NCI-H1694 (cell line): ENCODE measurements at places on chromosomes 13 and 19.

GRCh38 chr13:102779436-102780159, 6.0 kb upstream of the TEX30 start:
- no peak for DNase-seq

- no peak for DNase-seq
These were observed 130.1 kb downstream of the RGCC start for GRCh38 chr13:41587490-41587889.

DNA sequence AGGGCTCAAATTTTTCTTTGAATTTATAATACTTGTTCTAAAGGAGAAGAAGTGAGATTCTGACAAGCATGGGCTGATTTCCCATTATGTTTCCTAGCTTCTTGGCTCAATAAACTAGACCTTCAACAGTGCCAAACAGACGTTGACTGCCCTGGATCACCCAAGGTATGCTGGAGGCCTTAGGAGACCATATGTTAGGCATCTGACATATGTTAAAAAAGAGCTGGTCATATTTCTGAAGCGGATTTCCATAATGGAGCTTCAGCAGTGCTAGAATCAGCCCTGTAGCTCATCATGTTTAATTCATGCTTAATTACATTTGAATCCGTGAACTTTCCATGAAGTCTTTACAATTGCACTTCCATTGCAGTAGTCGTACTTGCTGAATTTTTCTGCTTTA, 653.3 kb downstream of the DIAPH3 start:
- peak; percentile 75 for DNase-seq

GRCh38 chr13:28792992-28793391, 27.1 kb upstream of the MTUS2 start:
- DNase-seq = no peak

DNA sequence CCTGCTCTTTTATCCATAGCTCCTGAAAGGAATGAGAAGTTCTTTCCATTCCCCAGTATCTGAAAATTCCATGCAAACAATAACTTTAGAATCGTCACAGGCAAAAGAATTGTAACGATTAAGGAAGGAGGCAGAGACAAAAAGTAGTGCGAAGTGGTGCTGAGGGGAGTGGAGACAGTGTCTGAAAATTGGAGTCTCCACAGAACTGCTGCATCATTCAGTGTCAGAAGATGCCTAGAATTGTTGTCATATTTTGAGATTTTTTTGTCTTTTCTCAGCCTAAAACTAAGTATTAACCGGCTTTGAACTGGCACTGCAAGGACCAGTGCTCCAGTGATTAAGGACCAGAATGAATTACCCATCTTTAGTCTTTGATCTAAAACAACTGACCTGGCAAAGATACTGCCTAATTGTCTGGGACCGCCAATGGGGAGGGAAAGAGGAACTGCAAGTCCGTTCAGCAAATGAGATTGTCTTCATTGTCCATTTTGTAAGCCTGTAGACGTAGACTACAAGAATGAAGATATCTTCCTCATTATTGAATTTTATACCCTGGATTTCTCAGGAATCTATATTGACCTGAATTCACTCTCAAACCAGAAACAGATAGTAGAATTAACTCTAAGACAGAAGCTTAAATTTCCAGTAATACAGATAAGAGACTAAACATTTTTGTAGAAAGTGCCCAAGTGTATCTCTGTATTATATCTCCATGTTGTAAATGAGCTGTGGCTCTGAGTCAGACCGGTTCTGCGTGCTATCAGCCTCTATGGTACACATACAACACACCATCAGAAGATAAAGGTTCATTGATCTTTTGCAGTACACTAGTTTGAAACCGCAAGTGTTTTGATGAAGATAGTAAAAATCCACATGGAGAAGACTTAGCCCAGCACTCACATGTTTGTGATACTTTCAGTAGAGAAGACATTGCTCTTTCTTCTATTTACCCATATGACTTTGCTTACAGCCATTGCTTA, 293.2 kb downstream of the EFNB2 start:
- DNase-seq = no peak

DNA sequence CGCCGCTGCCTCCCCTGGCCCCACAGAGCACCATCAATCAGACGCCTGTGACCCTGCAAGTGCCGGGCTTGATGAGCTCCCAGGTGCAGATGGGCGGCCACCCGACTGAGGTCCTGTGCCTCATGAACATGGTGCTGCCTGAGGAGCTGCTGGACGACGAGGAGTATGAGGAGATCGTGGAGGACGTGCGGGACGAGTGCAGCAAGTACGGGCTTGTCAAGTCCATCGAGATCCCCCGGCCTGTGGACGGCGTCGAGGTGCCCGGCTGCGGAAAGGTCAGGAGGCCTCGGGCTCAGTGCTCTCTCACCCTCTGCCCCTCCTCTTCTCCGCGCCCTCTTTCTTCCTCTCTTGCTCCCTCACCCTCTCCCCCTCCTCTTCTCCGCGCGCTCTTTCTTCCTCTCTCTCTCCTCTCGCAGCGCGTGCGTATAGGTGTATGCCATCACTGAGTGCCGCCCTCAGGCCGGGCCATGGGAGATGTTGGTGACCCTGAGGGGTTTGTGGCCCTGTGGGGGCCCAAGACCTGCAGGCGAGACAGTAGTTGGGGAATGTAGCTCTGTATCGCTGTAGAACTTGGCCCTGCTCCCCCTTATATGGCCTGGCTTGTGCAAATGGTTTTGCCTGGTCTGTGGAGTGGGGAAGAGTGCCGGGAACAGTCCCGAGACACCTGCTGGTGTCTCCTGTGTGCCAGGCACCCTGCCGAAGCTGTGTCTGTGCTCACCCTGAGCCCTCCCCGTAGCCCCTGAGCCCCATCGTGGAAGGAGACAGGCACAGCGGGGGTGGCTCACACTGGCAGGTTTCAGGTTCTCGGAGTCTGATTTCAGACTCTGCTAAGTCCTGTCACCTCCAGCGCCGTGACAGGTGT, 5.4 kb upstream of the EPN1 start:
- DNase-seq = no peak

- no peak for DNase-seq
These were observed 64.2 kb downstream of the TEX29 start for GRCh38 chr13:111384441-111385182.

DNA sequence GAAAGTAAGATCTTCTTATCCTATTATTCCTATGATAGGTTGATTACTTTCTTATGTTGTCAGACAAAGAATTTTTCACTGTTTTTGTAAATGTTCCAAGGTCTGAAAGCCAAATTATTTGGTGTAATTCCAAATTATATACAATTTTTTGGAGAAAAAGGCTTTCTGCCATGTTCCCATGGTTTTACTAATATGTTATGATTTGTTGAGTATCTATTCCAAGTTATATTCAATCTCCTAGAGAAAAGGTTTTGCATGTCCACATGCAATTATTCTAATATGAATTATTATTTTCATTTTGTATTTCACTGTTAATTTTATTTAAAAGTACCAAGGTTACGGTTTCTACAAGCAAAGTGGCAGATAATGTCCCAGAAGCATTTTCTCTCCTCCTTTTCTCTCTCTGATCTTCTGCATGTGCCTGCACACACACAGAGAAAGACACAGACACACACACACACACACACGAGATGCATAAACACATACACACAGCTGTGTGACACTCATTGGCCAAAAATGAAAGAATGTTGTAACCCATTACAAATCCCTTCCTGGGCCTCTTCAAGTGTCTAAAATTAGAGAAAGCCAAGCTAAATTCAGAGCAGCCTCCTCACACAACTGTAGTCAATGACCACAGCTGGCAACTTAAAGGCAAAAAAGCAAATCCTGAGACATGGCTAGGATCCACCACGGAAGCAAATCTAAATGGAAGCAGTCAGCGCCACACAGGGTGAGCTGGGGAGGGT, 621.0 kb downstream of the EFNB2 start:
- no peak for DNase-seq

DNA sequence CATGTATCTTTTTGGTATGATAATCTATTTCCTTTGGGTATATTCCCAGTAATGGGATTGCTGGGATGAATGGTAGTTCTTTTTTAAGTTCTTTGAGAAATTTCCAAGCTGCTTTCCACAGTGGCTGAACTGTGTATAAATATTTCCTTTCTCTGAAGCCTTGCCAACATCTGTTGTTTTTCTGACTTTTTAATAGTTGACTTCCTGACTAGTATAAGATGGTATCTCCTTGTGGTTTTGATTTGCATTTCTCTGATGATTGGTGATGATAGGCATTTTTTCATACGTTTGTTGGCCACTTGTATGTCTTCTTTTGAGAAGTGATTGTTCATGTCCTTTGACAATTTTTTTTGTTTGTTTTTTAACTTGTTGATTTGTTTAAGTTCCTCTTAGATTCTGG, 61.6 kb upstream of the PCDH17 start:
- DNase-seq = no peak

GRCh38 chr19:31058676-31059340, 290.4 kb downstream of the TSHZ3 start:
- DNase-seq = no peak

- DNase-seq = no peak
These were observed 1019.5 kb downstream of the PCDH9 start for GRCh38 chr13:66210677-66211076.

DNA sequence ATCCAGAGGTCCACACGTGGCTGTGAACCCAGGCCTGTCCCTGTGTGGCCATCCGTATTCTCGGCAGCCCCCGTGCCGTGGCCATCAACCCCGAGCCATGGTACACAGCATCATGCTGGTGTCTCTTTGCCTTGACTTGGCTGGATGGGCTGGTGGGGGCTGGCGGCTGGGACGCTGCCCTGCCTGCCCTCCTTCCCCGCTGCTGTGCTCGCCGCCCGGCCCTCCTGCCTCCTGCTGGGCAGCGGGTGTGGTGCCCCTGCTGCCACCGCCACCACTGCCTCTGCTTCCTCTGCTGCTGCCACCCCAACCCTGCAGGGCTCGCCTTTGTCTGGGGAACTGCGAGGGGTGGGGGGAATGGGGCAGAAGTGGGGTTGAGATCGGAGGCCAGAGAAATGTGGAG, 19.7 kb upstream of the EHD2 start:
- DNase-seq = no peak

DNA sequence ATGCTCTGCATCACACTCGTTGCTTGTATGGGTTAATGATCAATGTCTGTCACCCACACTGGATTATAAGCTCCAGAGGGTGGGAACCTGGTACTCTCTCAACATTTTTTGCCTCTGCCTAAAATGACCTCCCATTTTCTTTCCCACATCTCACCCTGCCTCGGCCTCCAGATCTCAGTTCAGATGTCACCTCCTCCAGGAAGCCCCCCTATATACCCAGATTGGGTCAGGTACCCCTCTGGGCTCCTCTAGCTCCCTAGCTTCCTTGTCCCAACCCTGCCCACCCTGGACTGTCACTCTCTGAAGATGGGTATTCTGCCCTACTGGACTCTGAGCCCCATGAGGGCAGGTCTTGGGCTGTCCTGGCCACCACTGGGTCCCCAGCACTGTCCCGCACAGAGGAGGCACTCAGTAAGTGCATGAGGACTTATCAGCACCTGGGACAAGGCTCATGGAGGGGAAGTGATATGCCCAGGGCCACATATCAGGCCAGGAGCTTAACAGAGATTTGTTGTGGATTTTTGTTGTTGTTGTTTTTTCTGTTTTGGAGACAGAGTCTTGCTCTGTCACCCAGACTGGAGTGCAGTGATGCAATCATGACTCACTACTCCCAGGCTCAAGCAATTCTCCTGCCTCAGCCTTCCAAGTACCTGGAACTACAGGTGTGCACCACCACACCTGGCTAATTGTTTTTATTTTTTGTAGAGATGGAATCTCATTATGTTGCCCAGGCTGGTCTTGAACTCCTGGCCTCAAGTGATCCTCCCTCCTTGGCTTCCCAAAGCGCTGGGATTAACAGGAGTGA, 23.8 kb downstream of the PRKD2 start:
- DNase-seq = no peak

- DNase-seq = peak; percentile 2
These were observed 151.6 kb downstream of the IER2 start for GRCh38 chr19:13301627-13302334.

DNA sequence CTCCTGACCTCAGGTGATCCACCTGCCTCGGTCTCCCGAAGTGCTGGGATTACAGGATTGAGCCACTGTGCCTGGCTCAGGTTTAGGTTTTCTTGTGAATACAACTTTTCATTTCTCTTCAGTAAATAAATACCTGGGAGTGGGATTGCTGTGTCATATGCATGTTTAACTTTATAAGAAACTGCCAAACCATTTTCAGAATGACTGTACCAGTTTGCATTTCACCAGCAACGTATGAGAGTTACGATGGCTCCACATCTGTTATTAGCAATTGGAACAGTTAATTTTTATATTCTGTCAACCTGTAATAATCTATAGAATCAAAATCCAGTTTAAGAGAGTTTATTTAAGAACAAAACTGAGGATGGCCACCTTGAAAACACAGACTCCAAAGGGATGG, 52.2 kb downstream of the TEX26 start:
- DNase-seq = no peak

DNA sequence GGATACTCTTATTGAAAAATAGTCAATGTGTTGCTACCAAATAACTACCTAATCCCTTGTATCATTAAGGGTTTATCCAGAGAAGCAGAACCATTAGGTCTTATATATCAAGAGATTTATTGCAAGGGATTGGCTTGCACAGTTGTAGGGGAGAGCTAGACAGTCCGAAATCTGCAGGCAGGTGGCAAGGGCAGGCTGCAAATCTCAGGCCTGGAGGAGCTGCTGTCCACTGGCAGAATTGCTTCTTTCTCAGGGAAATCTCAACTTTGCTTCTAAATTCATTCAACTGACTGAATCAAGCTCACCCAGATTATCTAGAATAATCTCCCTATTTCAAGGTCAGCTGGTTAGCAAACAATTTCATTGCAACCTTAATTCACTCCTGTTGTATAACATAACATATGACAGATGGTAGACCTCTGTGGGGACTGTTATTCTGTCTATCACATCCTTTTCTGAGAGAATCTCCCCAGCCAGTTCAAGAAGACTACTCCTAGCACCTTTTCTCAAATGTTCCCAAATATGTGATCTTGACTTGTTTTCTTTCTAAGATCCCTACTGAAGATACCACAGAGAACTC, 194.2 kb downstream of the NHLRC3 start:
- no peak for DNase-seq

GRCh38 chr19:51514866-51515481, 13.4 kb upstream of the SIGLEC12 start:
- DNase-seq = peak; percentile 19

- no peak for DNase-seq
These were observed 34.8 kb downstream of the FOXO1 start for GRCh38 chr13:40631605-40632004.

DNA sequence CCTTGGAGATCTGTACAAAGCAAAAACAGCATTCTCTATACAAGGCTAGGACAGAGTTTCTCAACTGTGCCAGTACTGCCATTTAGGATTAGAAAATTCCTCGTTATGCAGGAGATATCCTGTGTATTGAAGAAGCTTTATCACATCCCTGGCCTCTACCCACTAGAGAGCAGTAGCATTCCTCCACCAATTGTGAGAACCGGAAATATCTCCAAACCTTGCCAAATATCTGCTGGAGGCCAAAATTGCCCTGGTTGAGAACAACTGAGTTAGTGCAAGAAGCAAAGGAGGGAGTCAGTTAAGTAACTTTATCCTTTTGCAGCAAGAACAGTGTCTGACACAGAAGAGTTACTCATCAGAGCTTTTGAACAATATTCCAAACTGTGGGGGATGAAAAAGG, 16.2 kb upstream of the FREM2 start:
- DNase-seq = no peak

- DNase-seq = no peak
These were observed 18.3 kb downstream of the GPC6 start for GRCh38 chr13:93244918-93245280.

GRCh38 chr19:17734146-17734545, 14.9 kb downstream of the MAP1S start:
- DNase-seq = no peak

- DNase-seq = no peak
These were observed 27.6 kb upstream of the NEK3 start for GRCh38 chr13:52187029-52187423.

- DNase-seq = no peak
These were observed 3.1 kb downstream of the VPS36 start for GRCh38 chr13:52447354-52447753.
